ENCODE measurements at places on chromosomes 16 and 17.

DNA sequence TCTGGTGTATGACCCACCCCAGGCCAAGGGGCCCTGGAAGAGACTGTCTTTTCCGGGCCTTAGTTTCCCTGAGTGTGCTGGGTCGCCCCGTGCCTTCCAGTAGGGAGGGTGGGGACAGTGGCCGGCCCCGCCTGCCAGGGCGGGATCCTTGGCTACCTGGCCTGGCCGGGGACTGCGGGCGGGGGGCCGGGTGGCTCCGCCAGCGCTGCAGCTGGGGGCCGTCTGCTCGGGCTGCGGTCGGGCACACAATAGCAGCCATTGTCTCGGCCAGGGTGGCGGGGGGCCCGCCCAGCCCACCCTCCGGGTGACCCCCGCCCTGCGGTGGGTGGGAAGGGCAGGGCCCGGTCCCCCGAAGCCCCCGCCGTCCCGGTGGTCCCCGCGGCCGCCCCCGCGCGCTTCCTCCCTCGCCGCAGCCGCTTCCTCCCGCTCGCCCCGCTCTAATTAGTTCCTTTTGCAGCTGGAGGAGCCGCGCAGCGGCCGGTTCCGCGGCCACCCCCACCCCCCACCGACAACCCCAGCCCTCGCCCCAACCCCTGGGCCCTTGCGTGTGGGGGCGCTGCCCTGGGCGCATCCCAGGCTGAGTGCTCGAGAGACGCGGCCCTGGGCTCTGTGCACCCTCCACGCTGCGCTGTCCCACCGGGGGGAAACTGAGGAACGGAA lies 11.6 kb downstream of the GLIS2 start:
- DNase-seq: no peak

GRCh38 chr17:63423251-63423950 lies 22.7 kb downstream of the CYB561 start:
- no peak for DNase-seq

DNA sequence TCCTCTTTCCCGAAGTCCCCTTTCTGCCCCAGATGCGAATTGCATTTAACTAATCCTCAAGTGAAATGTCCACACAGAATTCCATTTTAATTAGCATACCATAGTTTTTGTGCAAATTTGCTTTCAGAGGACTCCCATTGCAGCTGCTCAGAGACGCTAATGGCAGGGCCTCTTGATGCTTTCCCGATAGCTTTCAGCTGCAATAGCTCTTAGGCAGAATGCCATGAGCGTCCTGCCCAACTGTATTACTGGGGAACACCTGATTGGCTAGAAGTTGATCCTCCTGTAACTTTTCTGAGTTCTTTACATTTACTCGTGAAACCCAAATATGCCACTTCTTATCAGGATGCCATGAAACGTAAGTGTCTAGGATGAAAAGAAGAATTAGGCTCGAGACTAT lies 203.0 kb downstream of the UTP18 start:
- DNase-seq: no peak

DNA sequence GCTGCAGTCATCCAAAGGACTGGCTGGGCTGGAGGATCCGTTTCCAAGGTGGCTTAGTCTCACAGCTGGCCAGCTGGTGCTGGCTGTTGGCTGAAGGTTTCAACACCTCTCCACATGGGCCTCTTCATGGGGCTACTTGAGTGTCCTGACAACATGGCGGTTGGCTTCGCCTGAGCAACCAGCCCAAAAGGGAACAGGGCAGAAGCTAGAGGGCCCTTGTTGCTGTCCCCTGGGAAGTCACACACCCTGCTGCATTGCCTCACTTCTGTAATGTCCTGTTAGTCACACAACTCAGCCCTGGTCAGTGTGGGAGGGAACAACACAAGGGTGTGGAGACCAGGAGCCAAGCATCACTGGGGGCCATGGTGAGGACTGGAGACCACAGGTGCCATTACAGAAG lies 36.6 kb downstream of the C16orf78 start:
- no peak for DNase-seq

- no peak for DNase-seq
Observed at GRCh38 chr17:52048137-52048898, 110.2 kb downstream of the CA10 start.

- DNase-seq: no peak
Observed at GRCh38 chr17:64615028-64615677, 47.0 kb downstream of the SMURF2 start.

GRCh38 chr16:79602628-79603014 lies 2.1 kb upstream of the MAF start:
- DNase-seq: no peak

GRCh38 chr16:89050868-89051311 lies 42.8 kb upstream of the ACSF3 start:
- DNase-seq: no peak

DNA sequence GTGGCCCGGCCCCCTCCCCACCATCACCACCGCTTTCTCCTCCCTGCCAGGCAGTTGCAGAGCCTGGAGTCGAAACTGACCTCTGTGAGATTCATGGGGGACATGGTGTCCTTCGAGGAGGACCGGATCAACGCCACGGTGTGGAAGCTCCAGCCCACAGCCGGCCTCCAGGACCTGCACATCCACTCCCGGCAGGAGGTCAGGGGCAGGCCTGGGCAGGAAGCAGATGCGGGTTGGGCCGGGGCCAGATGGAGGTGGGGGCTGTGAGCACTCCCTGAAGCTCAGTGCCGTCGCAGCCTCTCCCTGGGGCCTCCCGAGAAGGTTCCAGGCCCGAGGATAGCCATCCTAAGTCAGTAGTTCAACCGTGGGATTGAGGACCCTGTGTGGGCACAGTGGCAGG lies 14.2 kb upstream of the ADGRG3 start:
- no peak for DNase-seq

DNA sequence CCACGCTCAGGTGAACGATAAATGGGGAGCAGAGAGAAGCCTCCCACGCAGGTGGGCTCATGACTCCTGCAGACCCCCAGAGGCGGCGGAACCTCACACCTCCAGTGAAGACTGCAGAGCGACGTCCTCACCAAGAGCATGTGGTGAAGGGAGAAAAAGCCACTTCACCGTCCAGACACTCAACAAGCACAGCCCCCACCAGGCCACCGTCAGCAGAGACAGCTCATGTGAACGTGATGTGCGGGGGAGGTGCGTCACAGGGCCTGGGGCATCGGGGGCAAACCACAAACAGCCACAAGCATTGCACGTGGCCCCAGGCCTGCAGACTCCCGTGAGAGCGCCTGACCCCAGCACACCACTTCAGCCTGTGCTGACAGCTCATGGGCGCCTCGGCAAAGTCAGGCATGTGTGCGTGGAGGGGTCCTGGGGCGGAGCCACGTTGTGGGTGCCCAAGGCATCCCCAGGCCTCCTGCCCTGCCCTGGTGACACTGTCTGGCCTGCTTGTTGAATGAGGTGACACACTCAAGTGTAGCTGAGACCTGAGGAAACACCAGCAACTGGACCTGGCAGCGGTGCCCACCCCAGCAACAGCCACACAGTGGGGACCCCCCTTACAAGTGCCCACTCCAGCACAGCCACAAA lies 19.0 kb downstream of the LMF1 start:
- DNase-seq: no peak

GRCh38 chr17:78355701-78356100 lies 4.2 kb downstream of the SOCS3 start:
- no peak for DNase-seq

DNA sequence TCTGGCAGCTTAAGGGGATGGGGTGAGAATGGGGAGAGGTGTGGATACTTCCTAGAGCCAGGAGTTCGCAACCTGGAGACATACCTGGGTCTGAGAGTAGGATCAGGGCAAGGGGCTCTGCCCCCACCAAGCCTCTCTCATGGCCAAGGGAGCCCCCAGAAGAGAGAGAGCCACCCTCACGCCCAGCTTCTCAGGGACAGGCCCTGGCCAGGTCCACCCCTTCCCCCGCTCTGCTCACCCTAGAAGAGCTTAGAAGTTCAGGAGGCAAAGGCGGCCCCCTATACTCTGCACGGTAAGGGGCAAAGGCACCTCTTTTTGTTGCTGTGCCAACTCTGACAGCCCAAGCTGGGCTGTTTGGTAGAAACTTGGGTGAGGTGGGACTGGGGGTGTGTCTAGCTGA lies 69.3 kb upstream of the TMEM97 start:
- no peak for DNase-seq

DNA sequence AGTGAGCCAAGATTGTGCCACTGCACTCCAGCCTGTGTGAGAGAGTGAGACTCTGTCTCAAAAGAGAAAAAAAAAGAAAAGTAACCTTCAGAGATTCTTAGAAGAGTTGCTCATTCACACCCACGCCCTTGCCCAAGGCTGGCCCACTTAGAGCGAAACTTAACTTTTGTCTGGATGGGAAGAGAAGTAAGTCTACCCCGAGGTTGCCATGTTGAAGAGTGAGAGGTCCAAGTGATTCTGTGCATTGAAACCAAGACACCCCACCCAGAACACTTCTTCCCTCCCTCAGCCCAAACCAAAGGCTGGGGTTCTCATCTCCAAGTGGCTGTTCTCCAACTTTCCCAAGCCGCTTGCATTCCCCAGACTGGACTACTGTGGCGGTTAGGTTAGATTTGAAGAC lies 2.4 kb upstream of the CISD3 start:
- DNase-seq: no peak

DNA sequence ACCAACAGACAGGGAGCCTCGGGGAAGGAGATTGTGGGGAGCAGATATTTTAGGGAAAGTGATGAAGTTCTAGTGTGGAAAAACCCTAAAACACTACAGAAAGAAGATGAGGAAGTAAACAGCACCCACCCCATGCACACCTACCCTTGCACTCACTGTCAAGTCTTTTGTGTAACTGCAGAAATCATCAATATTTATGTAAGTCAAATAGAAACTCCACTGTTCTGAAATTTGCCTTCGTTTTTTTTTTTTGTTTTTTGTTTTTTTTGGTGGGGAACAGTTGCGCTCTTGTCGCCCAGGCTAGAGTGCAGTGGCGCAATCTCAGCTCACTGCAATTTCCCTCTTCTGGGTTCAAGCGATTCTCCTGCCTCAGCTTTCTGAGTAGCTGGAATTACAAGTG lies 273.4 kb downstream of the CPPED1 start:
- DNase-seq: no peak

DNA sequence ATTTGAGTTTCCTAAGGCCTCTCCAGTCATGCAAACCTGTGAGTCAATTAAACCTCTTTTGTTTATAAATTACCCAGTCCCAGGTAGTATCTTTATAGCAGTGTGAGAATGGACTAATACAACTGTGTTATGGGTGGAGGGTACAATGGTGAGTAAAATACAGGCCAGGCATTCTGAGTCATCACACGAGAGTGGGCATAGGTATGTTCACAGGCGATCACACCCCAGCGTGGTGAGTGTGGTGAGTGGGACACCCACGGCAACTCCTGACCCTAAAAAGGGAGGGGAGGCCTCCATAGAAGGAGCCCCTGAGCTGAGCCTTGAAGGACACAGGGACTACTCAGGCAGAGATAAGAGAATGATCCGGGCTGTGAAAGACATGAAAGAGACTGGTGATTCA lies 22.6 kb upstream of the MAPT start:
- no peak for DNase-seq

DNA sequence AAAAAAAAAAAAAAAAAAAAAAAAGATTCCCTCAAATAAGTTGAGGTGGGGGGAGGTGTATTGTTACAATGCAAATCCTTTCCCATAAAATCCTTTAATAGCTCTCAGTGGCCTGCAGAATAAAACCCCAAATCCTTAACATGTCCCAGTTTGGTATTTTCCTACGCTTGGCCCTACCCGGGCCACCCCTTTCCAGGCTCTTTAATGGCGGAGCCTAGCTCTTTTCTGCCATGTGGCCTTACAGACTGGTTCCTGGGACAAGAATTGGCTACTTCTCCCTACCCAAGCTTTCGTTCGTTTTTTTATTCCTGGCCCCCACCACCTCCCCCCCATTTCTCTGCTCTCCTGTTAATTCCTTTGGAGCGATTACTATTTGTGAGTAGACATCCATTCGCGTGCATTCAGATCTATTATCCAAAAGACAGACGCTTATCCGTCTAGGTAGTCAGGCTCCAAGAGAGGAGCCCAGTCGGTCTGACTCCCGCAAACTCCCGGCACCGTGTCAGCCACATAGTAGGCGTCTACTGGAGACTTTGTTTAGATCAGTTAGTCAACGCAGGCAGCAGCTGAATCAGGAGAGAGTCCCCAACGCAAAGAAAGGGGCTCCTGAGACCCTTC lies 813 bp upstream of the THAP11 start:
- no peak for DNase-seq

DNA sequence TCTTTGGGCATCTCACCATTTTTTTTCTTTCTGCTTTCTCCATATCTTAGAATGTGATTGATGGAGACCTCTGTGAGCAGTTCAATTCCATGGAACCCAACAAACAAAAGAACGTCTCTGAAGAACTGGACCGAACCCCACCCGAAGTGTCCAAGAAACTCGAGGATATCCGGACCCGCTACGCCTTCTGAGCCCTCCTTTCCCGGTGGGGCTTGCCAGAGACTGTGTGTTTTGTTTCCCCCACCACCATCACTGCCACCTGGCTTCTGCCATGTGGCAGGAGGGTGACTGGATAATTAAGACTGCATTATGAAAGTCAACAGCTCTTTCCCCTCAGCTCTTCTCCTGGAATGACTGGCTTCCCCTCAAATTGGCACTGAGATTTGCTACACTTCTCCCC lies 48.0 kb downstream of the SF3B3 start:
- no peak for DNase-seq

DNA sequence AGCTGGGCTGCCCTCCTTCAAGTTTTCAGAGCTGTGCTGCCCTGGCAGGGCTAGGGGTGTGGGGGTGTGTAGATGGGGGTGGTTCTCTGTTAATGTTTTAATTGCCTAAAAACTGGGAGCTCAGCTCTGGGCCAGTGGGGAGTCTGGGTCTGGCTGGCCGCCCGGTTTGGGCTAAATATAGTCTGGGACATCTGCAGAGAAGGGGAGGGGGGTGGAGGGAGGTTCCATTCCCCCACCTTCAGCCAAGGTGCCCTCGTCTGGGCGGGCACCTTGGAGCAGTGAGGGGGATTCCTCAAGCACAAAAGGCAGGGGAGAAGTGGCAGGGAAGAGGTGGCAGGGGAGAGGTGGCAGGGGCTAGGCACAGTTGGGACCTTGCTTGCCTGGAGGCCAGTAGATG lies 13.0 kb downstream of the RARA start:
- DNase-seq: no peak

GRCh38 chr17:1766382-1767135 lies 4.7 kb downstream of the SERPINF1 start:
- DNase-seq: no peak

DNA sequence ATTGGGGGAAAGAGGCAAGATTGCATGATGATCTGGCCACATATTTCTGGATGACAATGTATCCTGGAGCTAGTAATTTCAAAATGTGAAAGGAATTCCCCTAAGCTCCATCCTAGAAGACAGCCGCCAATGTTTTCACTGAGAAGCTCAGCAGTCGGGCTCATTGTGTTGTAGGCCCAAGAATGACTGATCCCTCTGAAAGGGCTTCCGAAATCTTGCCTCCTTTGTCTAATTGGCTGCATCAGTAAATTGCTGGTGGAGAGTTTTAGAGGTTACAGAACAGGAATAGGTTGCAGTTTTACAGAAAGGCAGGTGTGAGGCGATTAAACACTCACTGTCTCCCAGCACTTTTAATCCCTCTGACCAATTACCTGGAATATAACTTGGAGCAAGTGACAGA lies 464.1 kb upstream of the SALL1 start:
- DNase-seq: no peak

- no peak for DNase-seq
Observed at GRCh38 chr16:31276600-31276999, 16.8 kb downstream of the ITGAM start.

GRCh38 chr16:70375636-70376611 lies 29.2 kb downstream of the DDX19A start:
- DNase-seq: no peak

Measured in HFF-Myc (cell line).